ENCODE measurements at places on chromosomes 4 and X.

DNA sequence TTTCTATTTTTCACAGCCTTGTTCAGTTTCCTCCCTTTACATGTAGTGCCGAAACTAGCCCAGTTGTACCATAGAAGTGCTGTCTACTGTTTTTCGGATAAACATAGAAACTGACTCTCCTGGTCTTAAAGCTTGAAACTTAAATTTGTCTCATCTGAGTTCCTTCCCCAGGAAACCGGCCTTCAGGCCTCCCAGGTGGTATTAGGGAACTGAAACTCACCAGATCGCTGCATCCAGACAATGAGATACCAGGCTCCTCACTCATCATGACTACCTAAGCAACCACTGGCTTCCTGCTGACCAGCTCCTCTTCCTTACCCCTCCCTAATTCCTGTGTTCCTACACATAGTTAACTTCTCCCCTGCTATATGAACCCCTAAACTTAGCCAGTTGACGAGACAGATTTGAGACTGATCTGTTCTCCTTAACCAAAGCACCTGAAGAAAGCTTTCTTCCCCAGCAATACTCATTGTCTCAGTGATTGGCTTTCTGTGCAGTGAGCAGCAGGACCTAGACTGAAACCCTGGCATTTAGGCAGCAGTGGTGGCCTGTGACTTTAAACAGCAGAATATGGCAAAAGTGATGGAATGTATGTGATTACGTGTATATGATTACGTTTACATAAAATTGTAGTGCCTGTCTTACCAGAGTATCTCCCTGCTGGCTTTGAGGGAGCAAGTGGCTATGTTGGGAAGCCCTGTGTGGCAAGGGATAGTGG lies 959.1 kb upstream of the LCORL start:
- DNase-seq = no peak

GRCh38 chrX:124902953-124903352 lies 416.7 kb upstream of the TEX13C start:
- DNase-seq = no peak

- DNase-seq = no peak
Observed at GRCh38 chr4:55251342-55251741, 94.7 kb upstream of the SRD5A3 start.

GRCh38 chr4:78923464-78924312 lies 15.6 kb downstream of the PAQR3 start:
- no peak for DNase-seq

GRCh38 chrX:72545990-72546389 lies 26.7 kb downstream of the HDAC8 start:
- DNase-seq = peak; percentile 27

- DNase-seq = no peak
Observed at GRCh38 chr4:168564023-168564422, 67.2 kb downstream of the PALLD start.

- DNase-seq = no peak
Observed at GRCh38 chr4:187157380-187157958, 433.8 kb upstream of the FAT1 start.

GRCh38 chr4:113383111-113383785 lies 333.8 kb downstream of the ANK2 start:
- DNase-seq = no peak

DNA sequence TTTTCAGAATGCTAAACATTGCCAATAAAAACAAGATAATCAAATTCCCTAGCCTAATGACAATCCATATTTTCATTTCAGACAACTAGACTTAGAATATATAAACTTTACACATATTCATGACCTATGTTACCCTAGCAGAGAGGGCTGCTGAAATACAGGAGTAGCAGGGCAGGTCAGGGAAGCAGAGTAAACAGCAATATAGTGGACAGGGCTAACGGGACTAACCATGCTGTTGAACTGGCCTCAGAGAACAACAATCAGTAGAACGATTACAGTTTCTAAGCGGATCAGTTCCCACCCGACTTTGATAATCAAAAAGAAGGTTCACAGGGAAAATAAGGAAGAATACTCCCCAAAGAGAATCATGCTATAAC lies 14.0 kb downstream of the TBCK start:
- DNase-seq = no peak

DNA sequence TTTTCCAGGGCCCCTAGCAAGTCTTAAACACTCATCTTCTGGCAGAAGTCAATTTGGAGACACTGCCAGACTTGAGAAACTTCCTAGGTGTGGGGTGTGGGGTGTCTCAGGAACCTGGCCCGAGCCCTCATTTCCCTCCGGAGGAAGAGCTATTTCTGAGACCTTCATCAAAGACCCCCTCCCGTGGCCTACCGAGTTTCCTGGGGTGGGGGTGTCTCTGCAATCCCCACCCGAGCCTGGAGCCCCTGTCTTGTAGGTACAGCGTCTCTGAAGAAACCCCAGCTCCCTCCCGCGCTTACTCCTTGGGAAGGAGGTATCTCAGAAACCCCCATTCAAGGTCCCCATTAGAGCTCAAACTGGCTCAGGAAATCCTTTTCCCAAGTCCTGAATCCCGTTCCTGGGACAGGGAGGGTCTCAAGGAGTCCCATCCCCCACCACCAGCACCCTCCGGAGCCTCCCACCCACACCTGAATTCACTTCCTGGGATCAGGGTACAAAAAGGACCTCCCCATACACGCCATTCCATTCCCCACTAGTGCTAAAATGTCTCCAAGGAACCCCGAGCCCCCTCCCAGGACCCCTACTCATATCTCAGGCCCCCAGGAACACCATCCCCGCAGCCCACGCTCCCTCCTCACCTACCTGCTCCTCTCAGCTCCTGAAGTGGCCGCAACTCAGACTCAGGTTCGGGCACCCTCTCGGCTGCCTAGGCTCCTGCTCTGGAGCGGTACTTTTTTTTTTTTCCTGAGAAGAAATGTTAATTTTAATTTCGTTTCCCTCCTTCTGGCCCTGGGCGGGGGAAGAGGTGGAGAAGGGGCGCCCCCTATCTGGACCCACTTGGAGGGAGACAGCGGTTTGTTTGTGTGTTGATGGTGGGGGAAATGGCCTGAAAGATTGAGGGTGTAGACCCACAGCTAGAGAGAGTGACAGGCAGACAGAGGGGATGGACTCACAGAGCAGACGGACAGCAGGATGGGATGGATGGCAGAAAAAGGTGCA lies 1.1 kb downstream of the SLC38A5 start:
- no peak for DNase-seq

DNA sequence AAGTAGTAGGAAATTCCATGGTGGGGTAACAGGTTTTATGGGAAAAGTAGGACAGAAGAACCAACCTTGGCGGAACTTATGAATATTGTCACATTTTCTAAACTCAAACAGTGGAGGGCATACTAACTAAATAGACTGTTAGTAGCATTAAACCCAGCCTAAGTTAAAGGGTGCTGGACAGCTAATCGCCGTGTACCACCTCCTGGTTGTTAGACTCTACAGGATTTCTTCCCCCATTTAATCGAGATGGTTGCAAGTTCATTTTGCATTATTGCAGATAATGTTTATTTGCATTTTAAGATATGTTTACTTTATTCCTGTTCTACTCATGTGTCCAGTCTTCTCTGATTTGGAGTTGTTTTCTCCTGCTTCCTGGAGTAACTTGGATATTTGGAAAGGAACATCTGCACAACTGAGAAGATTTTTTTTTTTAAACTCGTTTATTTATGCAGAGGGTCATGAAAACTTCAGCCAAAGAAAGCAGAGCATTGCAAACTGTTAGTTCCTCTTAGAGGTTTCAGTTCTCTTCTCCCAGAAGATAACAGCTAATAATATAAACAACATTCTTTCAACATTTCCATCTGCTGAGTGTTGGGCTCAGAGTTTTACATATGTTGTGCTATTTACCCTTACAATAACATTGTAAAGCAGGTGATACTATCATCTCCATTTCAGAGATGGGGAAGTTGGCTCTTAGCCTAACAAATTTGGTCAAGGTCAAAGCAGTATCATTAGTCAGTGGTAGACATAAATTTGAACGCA lies 51.5 kb upstream of the TBC1D9 start:
- no peak for DNase-seq

- peak; percentile 31 for DNase-seq
Observed at GRCh38 chr4:53886090-53886489, 178.3 kb downstream of the CHIC2 start.

- DNase-seq = peak; percentile 62
Observed at GRCh38 chr4:82201805-82202641, 171.8 kb downstream of the HNRNPD start.

DNA sequence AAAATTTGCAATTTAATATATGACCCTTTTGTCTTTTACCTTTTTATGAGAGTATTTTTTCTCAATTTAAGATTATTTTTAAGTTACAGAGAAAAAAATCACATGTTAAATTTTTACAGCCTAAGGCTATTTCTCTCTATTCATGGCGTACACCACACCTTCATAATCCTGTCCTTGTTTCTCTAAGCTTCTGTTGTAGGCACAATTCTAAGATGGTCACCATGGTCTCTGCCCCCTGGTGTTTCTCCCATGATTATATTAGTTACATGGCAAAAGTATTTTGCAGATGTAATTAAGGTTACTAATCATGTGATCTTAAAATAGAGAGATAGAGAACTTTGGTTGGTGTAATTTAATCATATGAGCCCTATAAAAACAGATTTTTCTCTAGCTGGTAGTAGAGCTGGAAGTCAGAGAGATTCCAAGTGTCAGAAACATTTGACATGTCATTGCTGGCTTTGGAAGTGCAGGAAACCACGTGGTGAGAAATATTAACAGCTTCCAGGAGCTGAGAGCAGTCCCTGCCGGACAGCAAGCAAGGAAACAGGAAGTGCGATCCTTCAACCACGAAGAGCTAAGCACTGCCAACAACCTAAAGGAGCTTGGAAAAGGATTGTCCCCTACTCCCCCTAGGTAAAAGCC lies 89.8 kb downstream of the EIF4E start:
- peak; percentile 2 for DNase-seq

GRCh38 chr4:25356068-25356467 lies 21.0 kb upstream of the ANAPC4 start:
- DNase-seq = no peak

DNA sequence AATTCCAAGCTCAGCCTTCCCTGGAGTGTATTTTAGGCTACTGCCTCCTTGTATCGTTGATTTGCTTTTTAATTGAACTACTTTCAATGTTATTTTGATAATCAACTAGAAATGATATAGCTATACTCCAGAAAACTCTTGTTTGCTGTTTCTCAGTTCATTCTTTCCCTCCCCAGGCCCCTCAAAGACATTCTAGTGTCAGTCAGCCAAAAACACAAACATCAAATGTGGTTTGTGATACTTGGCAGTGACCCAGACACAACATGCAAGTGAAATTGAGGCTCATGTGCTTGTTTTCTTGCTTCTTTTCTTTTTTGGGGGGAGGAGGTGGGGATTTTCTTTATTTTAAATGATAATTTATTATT lies 7.6 kb downstream of the FAT4 start:
- no peak for DNase-seq

DNA sequence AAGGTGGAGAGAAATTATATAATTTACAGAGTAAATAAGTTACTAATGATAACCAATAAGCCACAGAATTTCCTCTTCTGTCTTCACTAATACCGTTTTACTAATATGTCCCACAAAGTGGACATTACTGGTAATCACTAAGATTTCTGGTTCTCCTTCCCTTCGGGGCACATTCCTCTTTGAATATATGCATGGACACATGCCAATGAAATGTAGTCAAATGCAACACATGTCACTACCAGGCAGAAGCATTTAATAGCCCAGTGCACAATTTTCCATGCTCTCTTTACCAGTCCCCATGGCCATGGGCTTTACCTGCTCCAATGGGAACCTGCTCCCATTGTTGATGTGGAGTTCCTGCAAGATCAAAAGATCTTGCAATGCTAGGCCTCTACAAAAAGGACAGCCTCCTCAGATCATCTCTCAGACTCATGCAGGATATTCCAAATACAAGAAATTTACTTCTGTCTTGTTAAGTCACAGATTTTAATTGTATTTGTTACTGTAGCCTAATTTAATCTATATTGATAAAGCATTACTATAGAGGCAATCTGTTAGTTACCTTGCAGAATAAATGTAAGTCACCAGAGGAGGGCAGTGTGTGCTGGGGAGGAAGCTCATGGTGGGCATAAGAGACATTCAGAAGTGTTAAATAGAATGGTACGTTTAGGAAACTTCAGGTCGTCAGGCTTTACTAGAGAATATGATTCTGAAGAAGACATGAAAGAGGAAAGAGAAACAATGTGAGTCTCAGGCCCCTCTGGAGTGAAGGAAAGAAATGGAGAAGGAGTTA lies 37.1 kb upstream of the INPP4B start:
- peak; percentile 14 for DNase-seq

DNA sequence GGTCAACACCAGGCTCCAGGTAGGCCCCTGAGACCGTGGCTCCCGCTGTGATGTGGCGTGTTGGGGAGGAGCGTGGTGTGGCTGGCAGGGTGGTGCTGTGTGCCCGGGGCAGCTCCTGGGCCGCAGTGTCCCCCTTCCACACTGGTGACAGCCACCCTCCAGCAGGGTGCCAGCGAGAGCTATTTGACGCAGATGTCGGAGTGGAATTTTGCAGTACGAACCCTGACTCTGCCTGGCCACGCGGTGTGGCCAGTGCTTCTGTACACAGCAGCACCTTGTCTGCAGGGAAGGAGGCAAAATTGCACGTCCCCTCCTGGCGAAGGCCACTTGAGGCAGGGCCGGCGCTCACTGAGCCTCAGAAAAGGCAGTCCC lies 53.2 kb downstream of the CPZ start:
- no peak for DNase-seq

- DNase-seq = no peak
Observed at GRCh38 chr4:149706942-149707341, 108.7 kb downstream of the IQCM start.

GRCh38 chr4:183416879-183417755 lies 27.3 kb upstream of the CDKN2AIP start:
- no peak for DNase-seq

- DNase-seq = no peak
Observed at GRCh38 chr4:170231377-170231776, 141.6 kb upstream of the AADAT start.

All from Calu3 (cell line).